ENCODE measurements at places on chromosomes 7 and 10.

- DNase-seq, result no peak
These were observed 59.7 kb upstream of the CDK14 start for GRCh38 chr7:90536449-90536848.

DNA sequence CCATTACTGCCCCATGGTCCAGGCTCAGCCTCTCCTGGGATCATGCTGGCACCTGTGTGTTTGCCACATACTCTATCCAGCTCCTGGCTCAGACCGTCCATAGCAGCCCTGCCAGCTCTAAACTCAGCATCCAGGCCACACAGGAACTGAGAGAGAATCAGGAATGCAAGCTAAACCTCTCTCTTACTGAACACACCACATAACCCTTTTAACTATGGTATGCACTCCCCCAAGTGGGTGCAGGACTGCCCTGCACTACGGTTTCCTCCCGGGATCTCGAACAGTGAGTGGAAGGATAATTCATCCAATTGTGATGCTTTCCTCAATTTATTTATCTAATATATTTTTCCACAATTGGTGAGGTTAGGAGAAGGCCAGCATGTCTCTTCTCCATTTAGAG, 17.1 kb upstream of the ZNF800 start:
- DNase-seq, result no peak

DNA sequence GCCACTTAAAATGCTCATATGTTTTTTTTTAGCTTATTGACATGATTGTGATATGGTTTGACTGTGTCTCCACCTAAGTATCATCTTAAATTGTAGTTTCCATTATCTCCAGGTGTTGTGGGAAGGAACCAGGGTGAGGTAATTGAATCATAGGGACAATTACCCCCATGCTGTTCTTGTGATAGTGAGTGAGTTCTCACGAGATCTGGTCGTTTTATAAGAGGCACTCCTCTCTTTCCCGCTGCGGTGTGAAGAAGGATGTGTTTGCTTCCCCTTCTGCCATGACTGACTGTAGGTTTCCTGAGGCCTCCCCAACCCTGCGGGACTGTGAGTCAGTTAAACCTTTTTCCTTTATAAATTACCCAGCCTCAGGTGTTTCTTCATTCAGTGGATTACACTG, 80.5 kb upstream of the ETV1 start:
- DNase-seq, result no peak

DNA sequence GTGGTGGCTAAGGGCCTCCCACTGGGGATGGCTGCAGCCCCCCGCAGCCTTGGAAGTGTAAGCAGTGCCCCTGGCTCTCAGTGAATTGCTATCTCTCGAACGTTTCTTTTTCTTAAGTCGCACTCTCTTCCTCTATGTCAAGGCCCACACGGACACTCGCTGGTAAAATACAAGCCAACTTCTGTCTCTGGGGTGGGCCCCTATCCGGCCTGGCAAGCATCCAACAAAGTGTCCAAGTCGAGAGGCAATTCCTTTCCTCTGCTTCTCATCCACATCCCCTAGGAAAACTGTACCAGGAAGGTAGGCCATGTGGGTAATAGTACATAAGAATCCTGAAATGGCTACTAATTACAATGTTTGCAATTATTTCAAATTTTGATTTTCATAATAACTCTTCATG, 194.9 kb upstream of the MGMT start:
- no peak for DNase-seq

GRCh38 chr10:31883397-31883796, 45.2 kb downstream of the ARHGAP12 start:
- no peak for DNase-seq

DNA sequence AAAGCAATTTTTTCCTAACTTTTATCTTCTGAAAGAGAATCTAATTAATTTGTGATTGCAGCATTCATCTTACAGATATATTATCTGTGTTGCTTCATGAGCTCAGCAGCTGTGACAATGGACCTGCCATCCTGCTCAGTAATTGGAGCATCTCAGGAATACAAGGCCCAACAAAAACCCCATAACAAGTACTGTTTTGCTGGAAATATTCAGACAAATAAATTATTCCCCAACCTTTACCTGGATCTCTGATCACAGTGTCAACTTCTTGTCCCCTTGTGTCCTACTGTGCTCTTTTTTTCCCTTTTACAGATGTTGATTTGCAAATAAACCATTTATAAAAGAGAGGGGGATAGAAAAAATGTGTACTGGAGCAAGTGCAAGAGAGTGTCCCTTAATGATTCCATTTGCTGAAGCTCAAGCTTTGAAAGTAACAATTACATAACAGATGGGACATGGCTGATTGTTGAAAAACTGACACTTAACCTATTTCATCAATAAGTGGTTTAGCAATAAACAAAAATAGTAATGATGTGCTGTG, 1063.4 kb upstream of the GHITM start:
- no peak for DNase-seq

DNA sequence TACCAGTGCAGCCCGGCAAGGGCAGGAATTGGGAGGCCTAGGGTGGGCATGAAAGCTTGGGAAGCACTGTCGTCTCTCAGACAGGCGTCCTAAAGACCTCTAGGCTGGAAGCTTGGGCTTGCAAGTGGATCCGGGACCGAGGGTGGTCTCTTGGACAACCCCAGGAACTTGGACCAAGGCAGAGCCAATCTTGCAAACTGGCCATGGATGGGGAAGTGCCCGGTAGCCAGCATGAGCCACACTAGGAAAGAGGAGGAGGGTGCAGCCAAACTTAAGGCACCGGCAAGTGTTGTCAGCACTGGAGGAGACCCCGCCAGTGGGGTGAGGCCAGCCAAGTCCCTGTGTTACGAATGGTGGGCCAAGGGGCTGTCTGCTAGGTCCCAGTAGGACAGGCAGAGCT, 8.5 kb downstream of the LRIT2 start:
- DNase-seq, result no peak

GRCh38 chr10:117616179-117616578, 73.6 kb downstream of the EMX2 start:
- DNase-seq, result no peak

DNA sequence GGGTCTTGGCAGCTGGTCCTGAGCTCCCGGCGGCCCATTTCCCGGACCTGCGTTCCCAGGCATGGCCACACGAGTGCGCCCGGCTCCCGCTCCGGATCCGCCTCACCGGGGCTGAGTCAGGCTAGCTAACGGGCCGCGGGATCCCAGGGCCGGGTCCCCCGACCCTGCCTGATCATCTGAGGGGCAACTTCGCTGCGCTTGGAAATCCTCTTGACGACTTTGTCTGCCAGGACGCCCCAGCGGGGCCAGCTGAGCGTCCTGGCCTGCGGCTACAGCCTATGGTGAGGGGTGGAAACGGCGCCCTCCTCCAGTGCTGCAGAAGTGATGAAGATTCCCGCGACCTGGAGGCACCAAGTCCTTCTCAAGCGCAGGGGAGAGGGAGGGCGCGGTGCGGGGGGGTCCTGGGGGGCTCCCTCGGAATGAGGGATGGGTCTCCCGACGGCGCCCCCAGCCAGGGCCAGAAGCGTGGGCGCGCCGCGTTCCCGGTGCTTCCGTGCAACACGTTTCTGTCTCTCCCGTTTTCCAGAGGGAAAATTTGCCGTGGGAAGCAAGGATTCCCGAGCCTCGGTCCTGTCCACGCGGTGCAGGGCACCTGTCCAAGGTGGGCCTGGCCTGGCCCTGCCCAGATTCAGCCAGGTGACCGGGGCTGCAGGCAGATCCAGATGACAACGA, 212.4 kb downstream of the CCSER2 start:
- DNase-seq, result peak; percentile 64

DNA sequence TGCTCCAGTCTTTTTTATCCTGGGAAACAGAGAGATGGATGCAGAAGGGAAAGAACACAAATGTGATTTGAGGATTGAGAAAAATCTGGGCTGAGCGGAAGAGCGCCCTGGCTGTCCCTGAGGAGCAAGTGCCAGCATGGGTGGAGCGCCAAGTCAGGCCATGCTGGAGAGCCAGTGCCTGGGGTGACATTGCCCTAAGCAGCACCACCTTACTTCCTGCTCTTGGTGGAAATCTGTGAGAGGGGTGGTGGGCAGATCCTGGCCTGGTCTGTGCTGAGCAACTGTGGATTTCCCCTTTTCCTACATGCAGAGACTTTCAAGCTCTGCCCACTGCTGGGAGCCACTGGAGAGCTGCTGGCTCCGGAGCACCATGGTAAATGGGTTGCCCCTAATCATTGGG, 36.9 kb downstream of the DDIT4 start:
- DNase-seq, result peak; percentile 10

DNA sequence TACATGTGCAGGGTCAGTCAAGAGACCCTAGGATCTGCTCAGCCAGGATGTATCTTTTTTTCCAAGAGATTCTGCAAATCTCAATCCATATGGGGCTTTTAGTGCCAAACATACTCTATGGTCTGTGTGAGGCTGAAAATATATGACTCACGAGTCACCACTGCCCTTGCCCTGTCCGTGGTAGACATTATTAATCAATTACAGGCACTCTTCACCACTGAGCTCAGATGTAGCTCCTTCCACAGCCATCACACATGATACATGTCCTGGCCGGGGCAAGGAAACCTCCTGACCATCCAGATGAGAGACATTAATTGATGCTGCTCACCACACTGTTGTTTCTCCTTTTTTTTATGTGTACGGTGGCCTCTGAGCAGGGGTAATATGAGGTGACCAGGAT, 90.2 kb upstream of the RET start:
- DNase-seq, result no peak

- DNase-seq, result no peak
These were observed 1.7 kb downstream of the SORCS3 start for GRCh38 chr10:104642658-104643302.

GRCh38 chr7:51430480-51431086, 114.0 kb upstream of the COBL start:
- DNase-seq, result peak; percentile 13

- DNase-seq, result no peak
These were observed 3.3 kb upstream of the VDAC2 start for GRCh38 chr10:75207079-75207856.

DNA sequence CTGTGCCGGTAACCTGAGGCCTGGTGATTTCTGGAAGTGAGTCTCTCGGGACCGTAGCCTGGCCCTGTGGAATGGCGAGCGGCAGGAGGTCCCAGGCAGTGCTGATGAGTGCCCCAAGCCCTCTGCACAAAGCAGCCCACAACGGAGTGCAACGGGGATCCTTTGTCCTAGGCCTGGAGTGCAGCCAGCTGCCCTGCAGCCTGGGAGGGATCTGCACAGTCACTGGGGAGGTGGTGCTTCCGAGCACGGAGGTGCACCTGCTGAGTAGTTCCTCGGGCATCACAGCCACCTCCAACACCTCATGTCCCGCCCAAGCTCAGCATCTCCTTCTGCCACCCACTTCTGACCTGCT, 162.8 kb upstream of the ZMIZ1 start:
- DNase-seq, result no peak

GRCh38 chr10:43900571-43900970, 251.9 kb upstream of the ZNF32 start:
- DNase-seq, result no peak

GRCh38 chr7:111835066-111835465, 272.8 kb upstream of the IMMP2L start:
- DNase-seq, result no peak

DNA sequence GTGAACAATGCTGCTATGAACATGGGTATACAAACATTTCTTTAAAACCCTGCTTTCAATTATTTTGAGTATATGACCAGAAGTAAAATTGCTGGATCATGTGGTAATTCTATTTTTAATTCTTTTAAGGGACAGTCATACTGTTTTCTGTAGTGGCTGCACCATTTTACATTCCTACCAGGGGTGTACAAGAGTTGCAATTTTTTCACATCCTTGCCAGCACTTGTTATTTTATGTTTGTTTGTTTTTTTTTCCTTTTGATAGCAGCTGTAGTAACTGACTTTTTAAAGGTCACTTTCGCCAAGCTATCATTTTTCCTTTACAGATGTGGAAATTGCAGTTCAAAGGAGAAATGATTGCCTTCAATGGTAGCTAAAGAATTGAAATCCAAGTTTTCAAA, 99.5 kb downstream of the GPR85 start:
- DNase-seq, result no peak

DNA sequence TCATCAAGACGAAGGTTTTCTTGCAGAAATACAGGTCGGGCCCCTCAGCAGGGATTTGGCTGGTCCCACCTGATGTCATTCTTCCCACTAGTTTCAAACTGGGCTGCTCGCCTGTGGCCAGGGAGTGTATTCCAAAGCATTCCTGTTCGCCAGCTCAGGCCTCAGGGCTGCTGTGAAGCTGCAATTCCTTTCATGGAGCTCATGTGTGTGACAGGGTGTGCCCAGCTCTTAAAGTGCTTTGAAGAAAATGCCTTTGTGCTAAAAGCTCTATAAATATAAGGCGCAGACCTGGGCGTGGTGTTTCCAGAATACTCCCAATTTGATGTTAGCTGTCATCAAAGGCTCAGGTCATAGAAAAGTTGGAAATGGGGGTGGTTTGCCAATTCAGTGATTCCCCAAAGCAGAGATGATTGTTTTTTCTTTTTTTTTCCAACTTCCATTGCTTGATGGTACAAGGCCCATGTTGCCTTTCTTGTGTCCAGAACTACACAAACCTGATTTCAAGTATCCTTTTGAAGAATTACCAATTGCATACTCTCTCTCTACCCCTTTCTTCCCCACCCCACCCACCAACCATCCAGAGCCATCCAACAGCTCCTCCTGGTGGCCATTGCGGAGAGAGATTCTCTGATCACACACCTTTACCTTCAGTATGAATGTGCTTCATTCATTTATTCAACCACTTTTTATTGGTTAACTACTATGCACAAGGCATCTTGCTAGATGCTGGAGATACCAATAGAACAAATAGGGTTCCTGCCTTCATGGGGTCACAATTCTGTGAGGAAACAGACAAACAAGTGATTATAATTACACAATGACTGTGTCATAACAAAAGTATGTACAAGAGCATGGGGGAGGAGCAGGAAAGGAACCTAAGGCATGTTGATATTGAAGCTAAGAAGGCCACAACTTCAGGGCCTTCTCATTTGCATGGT, 297.3 kb upstream of the LYZL1 start:
- no peak for DNase-seq

- no peak for DNase-seq
These were observed 36.1 kb downstream of the RALA start for GRCh38 chr7:39659356-39660013.

DNA sequence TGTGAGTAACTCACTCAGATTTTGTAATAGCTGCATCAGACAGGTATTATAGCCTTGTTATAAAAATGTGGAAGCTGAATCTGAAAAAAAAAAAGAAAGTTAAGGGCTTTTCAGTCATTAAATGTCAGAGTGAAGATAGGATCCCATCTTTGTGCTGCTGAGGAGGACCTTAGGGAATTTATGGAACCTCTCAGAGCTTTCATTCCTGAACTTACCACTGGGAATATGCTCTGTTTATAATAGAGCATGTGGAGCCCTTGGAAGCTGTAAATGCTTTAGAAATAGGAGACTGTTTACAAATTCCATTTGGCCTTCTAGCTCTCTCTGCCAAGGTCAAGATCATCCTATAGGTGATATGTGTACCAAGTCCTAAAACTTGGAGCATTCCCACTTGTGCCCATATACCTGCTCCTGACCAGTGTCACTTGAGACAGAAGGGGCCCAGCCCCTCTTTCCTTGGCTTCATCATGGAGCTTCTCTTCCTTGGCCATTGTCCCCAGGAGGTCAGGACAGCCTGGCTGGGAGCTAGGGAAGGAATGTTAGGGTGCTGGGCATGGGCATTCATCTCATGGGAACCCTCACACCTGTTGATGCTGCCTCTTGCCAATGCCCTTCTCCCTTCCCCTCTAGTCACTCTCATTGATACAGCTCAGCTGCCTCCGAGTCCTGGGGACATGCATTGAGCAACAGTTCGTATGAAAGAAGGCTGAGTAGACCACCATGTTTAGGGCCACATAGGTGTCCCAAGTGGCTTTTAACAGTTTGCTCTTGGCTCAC, 105.3 kb downstream of the LRRC18 start:
- no peak for DNase-seq

All from GM12892 (cell line).